NCI-H1436 (cell line): ENCODE measurements at places on chromosomes 3 and 15.

GRCh38 chr3:29156086-29156715, 124.7 kb upstream of the RBMS3 start:
- peak; percentile 48 for DNase-seq

- DNase-seq = no peak
Observed at GRCh38 chr3:37054370-37054769, 61.1 kb downstream of the MLH1 start.

- no peak for DNase-seq
Observed at GRCh38 chr3:124455891-124456290, 274.4 kb upstream of the UMPS start.

- DNase-seq = no peak
Observed at GRCh38 chr15:68644083-68644904, 65.5 kb downstream of the CORO2B start.

DNA sequence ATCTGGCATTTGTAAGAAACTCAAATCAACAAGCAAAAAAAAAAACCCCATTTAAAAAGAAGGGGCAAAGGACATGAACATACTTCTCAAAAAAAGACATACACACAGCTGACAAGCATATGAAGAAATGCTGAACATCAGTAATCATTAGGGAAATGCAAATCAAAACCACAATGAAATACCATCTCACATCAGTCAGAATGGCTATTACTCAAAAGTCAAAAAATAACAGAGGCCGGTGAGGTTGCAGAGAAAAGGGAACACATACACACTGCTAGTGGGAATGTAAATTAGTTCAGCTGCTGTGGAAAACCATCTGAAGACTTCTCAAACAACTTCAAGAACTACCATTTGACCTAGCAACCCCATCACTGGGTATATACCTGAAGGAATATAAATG, 199.4 kb upstream of the THBS1 start:
- no peak for DNase-seq

- no peak for DNase-seq
Observed at GRCh38 chr3:10703875-10704274, 112.2 kb upstream of the SLC6A11 start.

DNA sequence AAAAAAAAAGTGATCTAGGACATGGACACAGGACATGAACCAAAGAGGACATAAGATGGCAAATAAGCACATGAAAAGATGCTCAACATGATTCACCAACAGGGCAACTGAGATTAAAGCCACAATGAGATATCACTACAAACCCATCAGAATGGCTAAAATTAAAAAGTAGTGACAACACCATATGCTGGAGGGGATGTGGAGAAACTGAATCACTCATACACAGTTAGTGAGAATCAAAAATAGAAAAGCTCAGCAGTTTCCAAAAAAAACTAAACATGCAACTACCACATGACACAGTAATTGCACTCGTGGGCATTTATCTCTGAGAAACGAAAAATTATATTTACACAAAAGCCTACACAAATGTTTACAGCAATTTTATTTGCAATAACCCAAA, 27.9 kb upstream of the ACKR4 start:
- no peak for DNase-seq

GRCh38 chr15:83955806-83956265, 279.7 kb upstream of the GOLGA6L4 start:
- DNase-seq = no peak

- DNase-seq = no peak
Observed at GRCh38 chr3:14392231-14392630, 10.2 kb upstream of the SLC6A6 start.

DNA sequence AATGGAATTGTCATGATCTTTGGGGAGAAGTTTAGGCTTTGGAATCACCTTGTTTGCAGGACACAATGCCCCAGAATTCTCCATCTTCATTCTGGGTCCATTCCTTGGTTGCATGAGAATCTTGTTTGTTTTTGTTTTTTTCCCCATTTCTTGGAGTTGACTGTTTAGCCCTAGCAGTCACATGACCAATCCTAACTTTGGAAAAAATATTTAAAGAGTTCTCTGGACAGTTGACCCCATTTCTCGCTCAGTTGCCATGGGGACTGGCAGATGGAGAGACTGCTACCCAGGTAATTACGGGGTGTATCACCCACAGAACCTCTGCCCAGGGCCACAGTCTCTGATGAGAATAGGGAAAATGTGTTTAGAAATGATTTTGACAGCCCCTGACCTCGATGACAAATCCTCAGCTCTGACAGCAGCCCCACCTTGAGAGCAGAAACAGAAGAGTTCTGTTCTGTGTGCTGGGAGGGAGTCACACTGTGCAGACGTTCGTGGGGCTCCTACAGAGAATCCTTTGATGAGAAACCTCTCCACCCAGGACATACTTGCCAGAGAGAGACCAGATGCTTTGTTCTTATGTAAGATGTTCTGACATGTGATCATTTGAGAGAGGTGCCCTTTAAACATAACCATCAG, 57.7 kb downstream of the IL16 start:
- DNase-seq = no peak

DNA sequence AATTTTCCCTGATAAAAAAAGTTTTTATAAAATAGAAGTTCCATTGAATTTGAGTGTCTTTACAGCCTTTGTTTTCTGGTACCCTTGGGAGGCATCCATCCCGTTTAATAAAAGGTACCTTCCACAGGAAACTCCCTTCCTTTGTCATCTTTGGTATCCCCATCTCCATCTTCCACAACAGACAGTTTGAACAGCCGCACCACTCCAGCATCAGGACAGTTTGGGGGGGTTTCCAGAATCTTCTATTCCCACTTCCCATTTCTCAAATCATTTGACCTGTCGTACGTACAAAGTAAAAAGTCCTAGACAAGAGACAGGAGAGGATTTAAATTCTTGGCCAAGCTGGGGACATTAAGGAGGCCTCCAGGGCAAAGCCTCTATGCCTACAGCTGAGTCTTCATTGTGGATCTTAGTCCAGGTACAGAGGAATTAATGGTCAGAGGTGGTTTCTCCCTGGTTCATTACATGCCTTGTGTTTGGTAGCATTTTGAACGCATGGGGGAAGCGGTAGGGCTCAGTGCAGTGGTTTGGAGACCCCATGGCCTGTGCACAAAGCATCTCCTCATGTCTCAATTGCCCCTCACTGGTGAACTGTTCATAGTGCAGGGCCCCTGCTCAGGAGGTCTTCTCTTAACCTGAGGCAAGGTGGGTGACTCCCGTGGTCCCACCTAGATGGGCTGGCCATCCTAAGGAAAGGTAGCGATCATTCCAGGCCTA, 19.4 kb upstream of the BCL2A1 start:
- no peak for DNase-seq

- DNase-seq = no peak
Observed at GRCh38 chr3:50483374-50483773, 20.1 kb downstream of the CACNA2D2 start.

DNA sequence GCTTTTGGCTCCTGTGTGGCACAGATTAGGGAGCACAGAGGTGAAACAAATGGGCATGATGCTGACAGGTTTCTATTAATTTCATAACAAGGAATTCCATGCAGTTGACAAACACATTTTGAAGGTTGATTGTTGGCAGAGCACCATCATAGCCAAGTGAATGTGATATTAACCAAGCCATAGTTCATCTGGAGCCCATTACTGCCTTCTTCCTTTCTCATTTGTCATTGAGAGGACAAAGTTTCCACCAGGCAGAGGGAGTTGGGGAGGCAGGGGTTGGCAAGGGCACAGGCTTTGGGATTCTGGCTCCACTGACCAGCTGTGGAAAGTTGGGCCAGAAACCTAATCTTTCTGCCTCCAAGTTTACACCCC, 325.2 kb downstream of the MFSD1 start:
- no peak for DNase-seq

DNA sequence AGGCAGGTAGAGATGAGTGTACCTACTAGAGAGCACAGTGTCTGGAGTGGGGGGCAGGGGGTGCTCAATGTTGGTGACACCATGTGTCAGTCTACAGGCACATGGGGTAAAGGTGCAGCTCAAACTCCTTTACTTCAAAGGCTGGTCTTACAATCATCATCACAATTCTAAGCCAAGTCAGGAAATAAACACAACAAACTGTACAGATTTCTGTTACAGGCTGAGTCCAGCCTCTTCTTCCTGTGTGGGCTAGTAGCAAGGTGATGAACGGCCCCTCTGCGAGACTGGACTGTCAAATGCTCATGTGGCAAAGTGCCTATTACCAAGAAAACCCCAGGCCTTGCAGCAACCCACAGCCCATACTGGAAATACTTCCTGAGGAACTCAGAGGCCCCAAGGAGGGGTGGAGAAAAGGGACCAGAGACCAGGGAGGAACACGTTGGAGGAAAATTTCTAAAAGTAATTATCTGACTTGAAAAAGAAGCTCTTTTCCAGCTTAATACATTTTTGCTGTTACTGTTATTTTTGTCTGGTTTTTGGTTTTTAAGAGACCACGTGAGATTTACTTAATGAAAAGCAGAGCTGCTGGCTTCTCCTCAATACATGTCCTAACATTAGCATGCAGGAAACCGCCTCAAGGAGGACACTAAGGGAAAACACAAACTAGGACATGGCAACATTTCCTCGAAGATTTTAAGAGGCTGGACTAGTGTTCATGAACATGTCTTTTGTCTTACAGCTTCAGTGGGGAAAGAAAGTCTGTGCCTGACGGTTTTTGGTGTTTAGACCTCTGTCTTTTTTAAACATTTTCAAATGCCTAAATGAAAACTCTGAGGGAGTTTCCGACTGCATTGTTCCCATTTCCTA, 29.5 kb downstream of the TBC1D2B start:
- DNase-seq = no peak

GRCh38 chr3:9251055-9251786, 1.8 kb upstream of the SRGAP3 start:
- no peak for DNase-seq

GRCh38 chr3:86865506-86865905, 125.4 kb downstream of the VGLL3 start:
- no peak for DNase-seq

- DNase-seq = no peak
Observed at GRCh38 chr3:5197022-5197421, 9.5 kb downstream of the EDEM1 start.

DNA sequence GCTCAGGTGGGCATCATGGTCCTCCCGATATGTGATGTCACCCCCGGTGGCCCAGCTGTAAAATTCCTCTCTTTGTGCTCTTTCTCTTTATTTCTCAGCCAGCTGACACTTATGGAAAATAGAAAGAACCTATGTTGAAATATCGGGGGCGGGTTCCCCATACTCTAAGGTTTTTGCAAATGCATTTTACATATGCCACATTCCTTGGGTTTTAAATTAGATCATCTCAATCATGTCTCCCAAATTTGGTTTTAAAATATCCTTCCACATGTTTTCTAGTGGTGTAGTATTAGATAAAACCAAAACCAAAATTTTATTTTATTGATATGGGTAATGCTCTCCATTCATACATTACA, 4.4 kb upstream of the TMEM62 start:
- no peak for DNase-seq

DNA sequence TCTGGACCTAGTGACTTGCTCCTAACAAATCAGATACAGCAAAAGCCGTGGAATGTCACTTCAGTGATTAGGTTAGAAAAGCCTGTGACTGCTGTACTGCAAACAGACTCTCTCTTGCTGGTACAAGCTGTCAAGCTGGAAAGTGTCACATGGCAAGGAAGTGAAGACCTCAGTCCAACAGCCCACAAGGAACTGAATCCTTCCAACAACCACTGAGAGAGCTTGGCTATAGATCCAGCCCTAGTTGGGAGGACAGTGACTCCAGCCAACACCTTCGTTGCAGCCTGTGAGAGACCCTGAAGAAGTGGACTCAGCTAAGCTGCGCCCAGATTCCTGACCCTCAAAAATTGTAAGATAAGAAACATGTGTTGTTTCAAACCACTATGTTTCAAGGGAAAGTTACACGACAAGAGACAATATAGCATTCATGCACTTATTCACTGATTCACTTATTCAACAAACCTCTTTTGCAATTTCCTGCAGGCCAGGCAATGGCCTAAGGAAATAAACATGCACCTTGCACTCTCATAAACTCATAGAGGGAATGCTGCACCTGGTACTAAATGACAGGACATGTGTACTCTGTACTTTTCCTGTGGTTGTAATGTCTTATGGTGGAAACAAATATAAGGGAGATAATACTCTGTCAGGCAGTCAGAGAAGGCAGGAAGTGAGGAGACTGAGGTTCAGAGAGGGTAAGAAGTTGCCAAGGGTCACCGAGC, 142.9 kb downstream of the CADPS start:
- no peak for DNase-seq

GRCh38 chr15:41688671-41689070, 28.5 kb downstream of the MGA start:
- DNase-seq = no peak

DNA sequence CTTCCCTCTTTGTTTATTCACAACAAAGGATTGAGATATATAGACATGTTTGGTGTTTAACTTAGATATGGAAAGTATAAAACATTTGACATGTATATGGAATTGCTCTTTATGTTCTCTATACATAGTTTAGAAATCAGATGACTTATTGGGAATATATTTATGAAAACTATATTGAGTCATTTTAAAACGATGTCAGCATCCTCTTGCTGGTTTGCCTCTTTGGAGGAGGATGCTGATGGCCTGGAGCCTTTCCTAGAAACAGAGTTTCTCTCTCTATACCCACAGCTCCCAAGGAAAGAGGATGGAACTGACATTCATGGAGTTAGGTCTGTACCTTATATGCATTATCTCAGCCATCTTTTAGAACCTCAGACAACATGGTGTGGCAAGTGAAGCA, 40.3 kb downstream of the ZBTB38 start:
- DNase-seq = no peak

DNA sequence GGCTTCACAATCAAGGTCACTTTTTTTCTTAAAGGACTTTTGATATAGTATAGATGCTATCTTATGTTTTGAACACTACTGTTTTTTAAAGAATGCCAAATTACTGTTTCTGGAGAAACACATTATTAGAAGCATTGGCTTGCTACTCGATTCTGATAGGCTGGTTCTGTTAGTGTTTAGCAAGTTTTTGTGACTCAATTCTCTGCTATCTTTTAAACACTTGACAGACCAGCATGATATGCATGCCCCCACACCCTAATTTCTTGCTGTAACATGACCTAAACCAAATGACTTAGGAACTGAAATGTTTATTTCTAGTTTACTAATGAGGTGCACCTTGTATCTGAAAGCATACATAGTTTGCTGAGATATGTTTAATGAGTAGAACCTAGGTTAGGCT, 5.5 kb upstream of the IL20RB start:
- DNase-seq = no peak

GRCh38 chr3:186653984-186654383, 11.8 kb upstream of the HRG start:
- no peak for DNase-seq

GRCh38 chr15:88403351-88403791, 63.8 kb downstream of the MRPL46 start:
- no peak for DNase-seq

GRCh38 chr3:151675858-151676615, 57.7 kb upstream of the AADACL2 start:
- DNase-seq = no peak

GRCh38 chr3:42683875-42684598, 1.3 kb upstream of the KLHL40 start:
- no peak for DNase-seq

GRCh38 chr15:28085489-28086174, 13.5 kb downstream of the OCA2 start:
- DNase-seq = no peak

GRCh38 chr15:26182441-26182840, 319.3 kb upstream of the ATP10A start:
- no peak for DNase-seq

GRCh38 chr3:49244581-49245205, 32.3 kb downstream of the C3orf62 start:
- peak; percentile 26 for DNase-seq
